Activated CD8-positive, alpha-beta memory T cell treated with anti-CD3 and anti-CD28 coated beads, Interleukin-2, amount 10 ng/mL, durations not matched to agents 7 days and 5 days (primary cell): ENCODE measurements at places on chromosomes 1 and 21. TPM values are rescaled to one million over a fixed set of nuclear protein-coding genes. Genes with fewer than 3 reads are reported as not detected.

The CD5L gene
- not detected for total RNA-seq

The FAM151A gene
- total RNA-seq = not detected

The GBP6 gene
- total RNA-seq = 0.82 TPM

The SYPL2 gene
- not detected for total RNA-seq

The C8A gene
- not detected for total RNA-seq

The PEX19 gene
- total RNA-seq = 54.4 TPM
